ENCODE measurements at places on chromosomes 16 and 17.

DNA sequence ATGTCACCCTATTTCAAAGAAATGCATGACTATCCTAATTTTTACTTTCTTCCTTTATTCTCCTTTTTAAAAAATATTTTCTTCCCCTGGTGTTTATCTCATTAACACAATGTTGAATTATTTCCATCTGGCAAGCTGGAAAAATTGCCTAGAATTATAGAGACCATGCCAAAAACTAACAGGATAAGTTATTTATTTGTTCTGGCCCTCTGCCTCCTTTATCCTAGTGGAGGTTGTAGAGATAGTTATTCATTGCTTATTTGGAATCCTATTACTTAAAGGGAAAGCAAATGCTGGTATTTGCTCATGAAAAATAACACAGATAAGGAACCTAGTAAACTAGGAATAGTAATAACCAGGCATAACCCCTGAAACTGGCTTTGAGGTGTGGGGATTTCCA lies 684.9 kb upstream of the KIF2B start:
- no peak for DNase-seq

DNA sequence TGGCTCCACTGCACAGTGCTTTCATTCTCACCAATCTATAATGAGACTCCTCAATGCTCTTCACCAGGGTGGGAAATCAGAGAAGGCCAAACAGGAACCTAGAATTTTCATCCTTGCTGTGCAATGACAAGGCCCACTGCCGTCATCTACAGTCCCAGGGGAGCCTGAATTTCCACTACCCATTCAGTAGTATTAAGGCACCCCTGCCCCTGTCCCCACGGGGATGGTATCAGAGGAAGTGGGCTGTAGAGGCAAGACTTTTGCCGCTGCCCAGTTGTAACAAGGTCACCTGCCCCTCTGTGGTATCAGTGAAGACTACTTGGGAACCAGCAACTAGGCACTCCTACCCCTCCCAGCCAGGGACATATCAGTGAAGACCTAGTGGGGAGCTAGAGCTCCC lies 104.5 kb downstream of the C16orf78 start:
- DNase-seq = no peak

- peak; percentile 70 for DNase-seq
Observed at GRCh38 chr17:2940352-2940751, 123.1 kb downstream of the OR1D5 start.

GRCh38 chr16:2826591-2827373 lies 3.3 kb upstream of the ZG16B start:
- no peak for DNase-seq

DNA sequence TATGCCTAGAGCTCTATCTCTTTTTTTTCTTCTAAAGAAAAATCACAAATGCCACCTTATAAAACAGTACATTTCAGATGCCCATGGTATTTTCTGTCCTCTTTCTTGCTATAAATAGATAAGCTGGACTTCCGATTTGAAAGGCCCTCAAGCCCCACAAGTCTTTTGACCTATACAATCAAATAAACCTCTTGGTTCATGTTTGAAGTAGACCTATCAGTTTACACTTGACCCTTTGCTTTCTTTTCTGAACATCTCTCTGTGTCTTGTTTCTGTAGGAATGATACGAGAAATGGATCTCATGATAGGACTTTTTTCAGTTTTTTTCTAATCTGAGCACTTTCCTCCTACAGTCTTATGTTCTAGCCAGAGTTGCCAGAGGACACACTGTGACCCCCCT lies 327.2 kb downstream of the SOX9 start:
- no peak for DNase-seq

GRCh38 chr17:8359769-8360168 lies 16.7 kb downstream of the KRABD2 start:
- no peak for DNase-seq

- DNase-seq = peak; percentile 73
Observed at GRCh38 chr16:88442727-88443576, 10.1 kb upstream of the ZFPM1 start.

- peak; percentile 43 for DNase-seq
Observed at GRCh38 chr17:15323131-15323530, 18.3 kb downstream of the TEKT3 start.

GRCh38 chr17:15185625-15185991 lies 79.5 kb downstream of the PMP22 start:
- DNase-seq = no peak

GRCh38 chr17:72378414-72379390 lies 257.9 kb downstream of the SOX9 start:
- no peak for DNase-seq

DNA sequence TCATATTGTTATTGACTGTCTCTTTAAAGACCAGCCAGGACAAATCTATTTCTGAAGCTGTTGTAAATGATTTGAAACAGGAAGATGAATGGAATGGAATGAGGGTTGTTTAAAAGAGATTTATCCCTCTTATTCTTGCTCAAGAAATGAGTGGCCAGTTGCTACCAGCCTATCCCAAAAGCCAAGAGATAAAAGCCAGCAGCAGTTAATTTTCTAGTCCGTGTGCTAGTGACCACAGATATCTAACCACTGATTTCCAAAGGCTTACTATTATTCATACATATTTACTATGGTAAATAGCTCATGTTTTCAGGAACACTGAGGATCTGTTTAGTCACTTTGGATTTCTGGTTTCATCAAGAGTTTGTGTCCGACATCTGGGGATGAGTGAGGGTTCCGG lies 105.7 kb downstream of the CDH13 start:
- DNase-seq = no peak

GRCh38 chr17:45233423-45233924 lies 11.8 kb downstream of the FMNL1 start:
- no peak for DNase-seq

DNA sequence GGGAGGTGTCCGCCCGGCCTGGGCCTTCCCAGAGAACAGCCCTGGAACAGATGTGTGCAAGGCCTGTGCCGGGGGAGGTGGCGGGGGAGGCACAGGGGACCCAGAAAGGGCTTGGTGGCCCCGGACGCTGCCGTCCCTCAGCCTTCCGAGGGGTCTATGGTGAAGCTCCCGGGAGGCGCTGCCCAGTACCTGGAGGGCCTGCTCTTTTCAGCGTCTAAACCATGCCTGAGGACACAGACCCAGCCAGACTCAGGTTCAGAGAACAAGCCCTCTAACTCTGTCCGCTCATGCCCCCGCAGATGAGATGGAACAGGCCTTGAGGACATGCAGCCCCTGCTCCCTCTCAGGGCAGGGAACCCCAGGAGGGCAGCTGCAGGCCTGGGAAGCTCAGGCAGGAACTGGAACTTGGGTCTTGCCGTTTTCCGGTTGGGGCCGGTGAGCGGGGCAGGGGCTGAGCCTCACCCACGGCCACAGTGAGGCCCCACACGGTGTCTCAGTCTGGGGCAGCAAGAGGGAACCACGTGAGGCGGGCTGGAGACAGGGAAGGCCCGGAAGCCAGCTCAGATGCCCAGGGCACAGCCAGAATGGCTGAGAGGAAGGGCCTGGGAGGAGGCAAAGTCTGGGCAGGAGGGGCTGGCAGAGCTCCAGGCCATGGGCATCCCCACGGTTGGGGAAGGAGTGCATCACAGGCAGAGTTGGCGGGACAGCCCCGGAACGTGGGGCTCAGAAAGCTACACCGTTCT lies 12.5 kb downstream of the SLC16A3 start:
- peak; percentile 82 for DNase-seq

- no peak for DNase-seq
Observed at GRCh38 chr16:54843424-54843750, 87.3 kb upstream of the IRX5 start.

GRCh38 chr17:3949418-3949817 lies 14.8 kb downstream of the ATP2A3 start:
- DNase-seq = no peak

GRCh38 chr16:30110661-30111060 lies 2.7 kb downstream of the GDPD3 start:
- no peak for DNase-seq

DNA sequence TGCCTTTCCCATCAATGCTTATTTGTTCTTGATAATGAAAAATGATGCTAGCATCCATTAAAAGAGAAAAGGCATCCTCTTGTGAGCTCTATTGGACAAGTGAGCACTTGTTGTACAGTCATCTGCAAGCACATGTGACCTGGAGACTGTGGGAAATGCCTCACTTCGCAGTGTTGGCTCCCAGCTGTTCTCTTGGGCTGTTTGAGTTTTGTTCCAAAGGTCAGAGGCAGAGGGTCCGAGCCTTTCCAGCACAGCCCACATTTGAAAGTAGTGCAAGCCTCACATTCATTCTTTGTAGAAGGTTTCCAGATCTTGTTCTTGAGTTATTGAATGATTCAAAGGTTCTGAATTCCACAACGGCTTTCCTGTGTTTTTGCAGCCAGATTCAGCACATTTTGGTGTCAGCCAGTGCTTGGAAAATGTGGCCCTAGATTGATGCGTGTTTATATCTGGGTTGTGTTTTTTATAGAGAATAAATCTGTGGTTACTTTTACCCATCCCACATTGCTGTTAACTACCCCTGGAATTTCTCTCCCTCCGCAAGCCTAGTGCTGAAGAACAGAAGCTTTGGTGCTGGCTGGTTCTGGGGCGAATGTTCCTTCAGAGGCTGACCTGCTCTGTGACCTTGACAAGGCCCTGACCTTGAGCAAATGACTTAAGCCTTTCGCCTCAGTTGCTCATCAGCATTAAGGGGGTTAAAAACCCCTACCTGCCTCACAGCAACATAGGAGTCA lies 49.8 kb downstream of the CDH1 start:
- DNase-seq = no peak

DNA sequence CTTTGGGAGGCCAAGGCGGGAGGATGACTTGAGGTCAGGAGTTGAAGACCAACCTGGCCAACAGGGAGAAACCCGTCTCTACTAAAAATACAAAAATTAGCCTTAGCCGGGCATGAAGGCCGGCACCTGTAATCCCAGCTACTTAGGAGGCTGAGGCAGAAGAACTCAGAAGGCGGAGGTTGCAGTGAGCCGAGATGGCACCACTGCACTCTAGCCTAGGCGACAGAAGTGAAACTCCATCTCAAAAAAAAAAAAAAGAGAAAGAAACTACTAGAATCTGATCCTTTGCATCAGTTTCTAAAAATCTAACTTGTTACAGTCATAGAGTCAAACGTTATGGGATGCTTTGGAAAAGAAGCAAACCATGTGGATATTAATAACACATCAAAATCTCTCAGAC lies 1.6 kb upstream of the PECAM1 start:
- DNase-seq = no peak

- peak; percentile 90 for DNase-seq
Observed at GRCh38 chr16:56964243-56965148, 2.7 kb downstream of the CETP start.

GRCh38 chr16:1745900-1746692 lies 25.2 kb downstream of the NME3 start:
- DNase-seq = no peak

DNA sequence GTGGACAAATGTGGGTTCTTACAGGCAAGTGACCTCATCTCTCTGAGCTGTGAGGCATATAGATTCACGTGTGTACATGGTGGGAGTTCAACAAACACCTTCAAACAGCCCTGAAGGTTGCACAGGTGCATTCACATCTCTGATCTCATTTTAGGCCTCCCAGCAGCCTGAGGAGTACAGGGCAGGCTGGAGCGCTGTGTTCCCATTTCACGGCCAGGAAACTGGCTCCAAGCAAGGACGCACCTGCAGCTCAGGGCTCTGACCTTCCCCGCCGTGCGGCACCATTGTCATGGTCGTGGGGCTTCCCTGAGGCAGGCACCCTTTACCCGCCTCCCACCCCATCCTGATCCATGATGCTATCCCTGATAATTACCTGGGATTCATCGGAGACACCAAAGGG lies 4.8 kb upstream of the CD300A start:
- no peak for DNase-seq

GRCh38 chr17:44559634-44560554 lies 2.6 kb downstream of the FZD2 start:
- no peak for DNase-seq

GRCh38 chr17:18235743-18236256 lies 10.4 kb downstream of the LLGL1 start:
- DNase-seq = no peak

DNA sequence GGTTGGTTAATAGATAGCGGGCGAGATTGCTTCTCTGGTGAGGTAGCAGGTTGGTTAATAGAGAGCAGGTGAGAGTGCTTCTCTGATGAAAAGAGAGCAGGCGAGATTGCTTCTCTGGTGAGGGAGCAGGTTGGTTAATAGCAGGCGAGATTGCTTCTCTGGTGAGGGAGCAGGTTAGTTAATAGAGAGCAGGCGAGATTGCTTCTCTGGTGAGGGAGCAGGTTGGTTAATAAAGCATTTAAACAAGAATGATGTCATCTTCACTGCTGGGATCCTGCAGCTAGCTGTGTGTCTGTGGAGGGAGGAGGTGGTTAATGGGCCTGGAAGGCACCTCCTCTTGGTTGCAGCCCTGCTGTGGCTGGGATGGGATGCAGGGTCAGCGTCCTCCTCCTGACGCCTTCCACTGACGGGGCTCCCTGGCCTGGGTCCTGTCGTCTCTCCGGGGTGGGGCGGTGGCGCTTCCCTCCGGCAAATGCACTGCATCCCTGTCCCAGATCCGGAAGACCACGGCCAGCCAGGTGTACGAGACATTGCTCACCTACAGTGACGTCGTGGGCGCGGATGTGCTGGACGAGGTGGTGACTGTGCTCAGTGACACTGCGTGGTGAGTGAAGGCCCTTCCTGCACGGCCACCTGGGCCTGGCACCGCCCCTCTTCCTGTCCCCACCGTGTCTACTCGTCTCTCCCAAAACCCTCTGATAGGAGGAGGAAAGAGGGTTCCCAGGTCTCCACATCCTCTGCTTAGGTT lies 99.2 kb upstream of the ZNF750 start:
- peak; percentile 10 for DNase-seq

GRCh38 chr16:86772671-86773353 lies 194.5 kb downstream of the FOXL1 start:
- no peak for DNase-seq

- no peak for DNase-seq
Observed at GRCh38 chr17:17413215-17413792, 63.5 kb upstream of the MED9 start.

DNA sequence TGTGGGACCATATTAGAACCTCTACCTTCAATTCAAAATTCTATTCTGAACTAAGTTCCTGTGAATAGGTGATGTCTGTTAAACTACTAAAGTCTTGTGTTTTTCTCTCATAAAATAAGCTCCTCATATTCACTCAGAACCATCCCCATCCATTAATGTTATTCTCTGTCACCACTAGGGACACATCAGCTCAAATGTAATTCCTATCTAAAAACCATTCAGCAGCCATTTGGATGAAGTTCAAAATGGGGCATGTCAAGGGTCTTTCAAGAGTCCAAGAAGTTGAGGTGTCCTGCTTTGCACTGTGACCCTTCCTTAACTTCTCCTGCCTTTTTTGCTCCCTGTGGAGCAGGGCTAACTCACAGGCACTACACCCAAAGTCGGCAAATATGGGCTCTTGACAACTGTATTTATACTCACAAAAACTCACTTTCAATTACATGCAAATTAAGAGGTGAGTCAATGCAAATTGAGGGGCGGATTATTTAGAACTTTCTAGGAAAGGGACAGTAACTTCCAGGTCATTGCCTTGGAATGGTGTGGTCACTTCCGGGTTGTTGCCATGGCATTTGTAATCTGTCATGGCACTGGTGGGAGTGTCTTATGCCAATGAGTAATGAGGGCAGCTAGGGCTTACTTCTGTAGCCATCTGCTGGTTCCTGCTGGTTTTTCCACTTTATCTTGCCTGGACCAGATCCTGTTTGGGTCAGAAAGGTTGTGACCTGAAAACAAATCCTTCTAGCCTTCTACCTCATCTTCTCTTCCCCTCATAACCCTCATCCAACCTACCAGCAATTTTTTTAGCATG lies 128.2 kb upstream of the COX10 start:
- no peak for DNase-seq

- DNase-seq = no peak
Observed at GRCh38 chr17:68613739-68614298, 12.7 kb upstream of the FAM20A start.

- no peak for DNase-seq
Observed at GRCh38 chr16:57251352-57251751, 6.3 kb downstream of the ARL2BP start.

Measured in left ventricle myocardium inferior (tissue), 1 donor.